ENCODE measurements at places on chromosomes 2 and 18.
A peak's percentile ranks its signal among the peaks of the same experiment; 100 is the strongest.

DNA sequence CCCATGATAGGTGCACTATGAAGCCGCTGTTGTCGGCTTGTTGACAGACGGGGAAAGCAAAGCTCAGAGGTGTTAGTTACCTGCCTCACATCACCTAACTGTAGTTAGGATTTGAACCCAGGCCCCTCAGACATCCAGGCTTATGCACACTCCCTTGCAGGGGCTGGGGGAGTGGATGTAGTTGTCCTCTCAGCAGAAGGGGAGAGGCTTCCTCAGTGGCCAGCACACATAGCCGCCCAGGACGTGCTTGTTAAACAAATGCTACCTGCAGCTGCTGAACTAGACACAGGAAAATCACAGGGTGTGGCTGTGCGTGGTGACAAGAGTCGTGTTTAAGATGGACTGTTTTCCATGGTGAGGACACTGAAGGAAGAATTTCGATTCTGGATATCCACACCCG is 39.2 kb downstream of the GREB1 start:
- no peak for DNase-seq

DNA sequence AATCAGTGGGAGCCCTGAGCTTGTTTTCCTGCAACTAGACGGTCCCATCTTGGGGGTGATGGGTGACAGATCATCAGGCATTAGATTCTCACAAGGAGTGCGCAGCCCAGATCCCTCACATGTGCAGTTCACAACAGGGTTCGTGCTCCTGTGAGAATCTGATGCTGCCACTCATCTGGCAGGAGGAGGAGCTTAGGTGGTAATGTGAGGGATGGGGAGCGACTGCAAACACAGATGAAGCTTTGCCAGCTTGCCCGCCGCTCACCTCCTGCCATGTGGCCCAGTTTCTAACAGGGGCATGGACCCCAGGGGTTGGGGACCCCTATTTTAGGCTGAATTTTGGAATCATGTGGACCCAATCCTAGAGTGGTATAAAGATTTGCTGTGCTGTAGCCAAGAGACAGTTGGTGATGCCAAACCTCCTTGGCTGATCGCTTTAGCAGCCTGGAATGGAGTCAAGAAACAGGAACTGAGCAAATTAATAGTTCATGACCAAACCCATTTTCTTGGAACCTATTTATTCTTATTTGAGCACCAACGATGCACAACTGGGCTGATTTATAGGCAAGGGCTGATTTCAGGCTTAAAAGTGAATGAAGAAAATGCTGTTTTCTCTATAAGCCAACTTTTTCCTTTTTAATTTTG is 25.7 kb downstream of the LPIN1 start:
- peak; percentile 81 for DNase-seq

DNA sequence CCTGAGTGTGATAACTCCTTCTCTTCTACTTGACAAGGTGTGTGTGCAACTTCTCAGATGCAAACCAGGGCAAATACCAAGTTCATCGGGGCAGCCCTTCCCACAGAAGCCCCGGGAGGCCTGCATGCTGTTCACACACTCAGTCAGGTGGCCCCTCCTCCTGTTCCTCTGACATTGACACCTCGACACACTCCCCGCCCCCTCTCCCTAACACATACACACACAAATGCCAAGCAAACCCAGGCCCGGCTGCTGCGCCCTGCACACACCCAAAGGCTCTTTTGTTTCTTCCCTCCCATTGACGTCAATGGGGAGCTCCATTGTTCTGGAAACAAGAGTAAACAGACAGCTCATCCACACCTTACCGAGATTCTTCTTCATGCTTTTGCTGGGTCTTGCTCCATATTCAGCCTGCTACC is 1.7 kb upstream of the PER2 start:
- DNase-seq = no peak

DNA sequence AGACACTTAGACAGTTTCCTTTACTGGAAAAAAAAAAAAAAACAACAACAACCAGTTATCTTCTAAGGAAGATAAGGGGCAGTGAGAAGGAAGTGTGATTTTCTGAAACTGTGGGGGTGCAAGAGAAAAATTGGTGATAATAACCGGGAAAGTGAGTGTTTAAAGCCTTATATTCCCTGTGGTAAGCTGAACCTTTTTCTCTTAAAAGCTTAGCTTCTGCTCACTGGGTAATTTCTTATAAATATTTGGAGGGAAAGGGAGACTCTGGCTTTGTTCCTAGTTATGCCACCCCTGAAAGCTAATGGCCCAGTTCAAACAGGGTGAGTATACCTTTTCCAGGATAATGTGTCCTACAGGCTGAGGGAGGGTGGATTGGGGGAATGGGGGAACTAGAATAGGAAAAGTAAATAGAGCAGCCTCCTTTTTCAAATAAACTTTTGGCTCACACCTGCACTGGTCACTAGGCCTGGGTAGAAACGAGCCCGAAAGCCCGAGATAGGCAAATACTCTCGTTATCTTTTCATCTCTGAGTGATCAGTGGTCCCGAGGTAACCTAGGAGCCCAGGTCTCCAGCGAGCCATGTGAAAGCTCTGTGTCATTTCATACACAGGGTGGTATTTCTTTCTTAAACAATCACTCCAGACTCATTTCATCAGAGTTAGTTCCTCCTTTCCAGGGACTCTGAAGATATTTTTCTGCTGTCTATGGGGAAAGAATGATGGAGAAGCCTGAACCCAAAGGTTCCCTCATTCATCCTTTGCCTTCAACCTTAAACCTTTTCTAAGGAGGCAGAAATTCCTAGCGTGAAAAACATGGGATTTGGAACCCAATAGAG is 15.5 kb upstream of the SRBD1 start:
- DNase-seq = no peak

GRCh38 chr2:151260573-151261230 is 961 bp downstream of the RBM43 start:
- DNase-seq = peak; percentile 3

GRCh38 chr18:10971717-10972116 is 177.7 kb downstream of the PIEZO2 start:
- DNase-seq = no peak

DNA sequence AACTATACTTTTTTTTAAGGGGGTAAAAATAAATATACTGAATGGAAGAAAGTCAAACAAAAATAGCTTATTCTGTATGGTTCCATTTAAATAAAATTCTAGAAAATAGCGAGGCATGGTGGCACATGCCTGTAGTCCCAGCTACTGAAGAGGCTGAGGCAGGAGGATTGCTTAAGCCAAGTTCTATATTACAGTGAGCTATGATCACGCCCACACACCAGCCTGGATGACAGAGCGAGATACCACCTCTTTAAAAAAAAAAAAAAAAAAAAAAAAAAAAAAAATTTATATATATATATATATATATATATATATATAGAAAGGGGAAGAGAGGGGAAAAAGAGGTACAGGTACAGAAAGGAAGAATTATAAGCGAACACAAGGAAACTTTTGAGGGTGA is 77.7 kb downstream of the MEMO1 start:
- no peak for DNase-seq

DNA sequence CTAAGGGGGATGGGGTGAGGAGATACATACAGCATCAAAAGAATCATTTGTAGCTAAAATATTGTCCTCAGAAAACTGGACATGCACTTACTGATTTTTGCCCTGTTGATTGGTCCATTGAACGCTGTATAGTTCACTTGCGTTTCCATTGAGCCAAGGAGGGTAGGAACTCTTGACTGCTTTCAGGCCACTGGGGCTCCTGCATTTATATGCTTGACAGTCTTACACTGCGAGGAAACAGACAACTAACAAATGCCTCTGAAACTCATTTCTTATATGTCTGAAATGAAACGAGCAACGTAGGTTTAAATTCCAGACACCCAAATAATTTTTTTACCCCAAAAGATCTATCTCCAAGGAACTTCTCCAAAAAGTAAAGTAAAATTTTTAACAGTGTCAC is 42.1 kb downstream of the ARL5A start:
- no peak for DNase-seq

- DNase-seq = no peak
Observed at GRCh38 chr2:114330594-114330993, 111.8 kb upstream of the DPP10 start.

GRCh38 chr2:105712981-105713596 is 31.6 kb upstream of the NCK2 start:
- no peak for DNase-seq

- no peak for DNase-seq
Observed at GRCh38 chr2:221970389-221970788, 328.4 kb downstream of the PAX3 start.

Data from cerebellar cortex (tissue), 1 donor.